ENCODE measurements at places on chromosomes 4 and X. TPM values are rescaled to one million over a fixed set of nuclear protein-coding genes. Genes with fewer than 3 reads are reported as not detected.

Gene JCHAIN
- 0.24 TPM for total RNA-seq

Gene HSFX1
- 0.37 TPM for total RNA-seq

Gene RHOXF2
- not detected for total RNA-seq

Gene PNCK
- total RNA-seq, result 0.21 TPM

Gene POF1B
- total RNA-seq, result 2.0 TPM

Gene LDB2
- total RNA-seq, result not detected
